GM12891 (cell line): ENCODE measurements at places on chromosomes 1 and 21.

- DNase-seq: no peak
These were observed 3.1 kb downstream of the CHD1L start for GRCh38 chr1:147245586-147246021.

GRCh38 chr1:3762151-3762872, 10.1 kb downstream of the CCDC27 start:
- no peak for DNase-seq

- DNase-seq: no peak
These were observed 19.1 kb downstream of the ILDR2 start for GRCh38 chr1:166956057-166956850.

DNA sequence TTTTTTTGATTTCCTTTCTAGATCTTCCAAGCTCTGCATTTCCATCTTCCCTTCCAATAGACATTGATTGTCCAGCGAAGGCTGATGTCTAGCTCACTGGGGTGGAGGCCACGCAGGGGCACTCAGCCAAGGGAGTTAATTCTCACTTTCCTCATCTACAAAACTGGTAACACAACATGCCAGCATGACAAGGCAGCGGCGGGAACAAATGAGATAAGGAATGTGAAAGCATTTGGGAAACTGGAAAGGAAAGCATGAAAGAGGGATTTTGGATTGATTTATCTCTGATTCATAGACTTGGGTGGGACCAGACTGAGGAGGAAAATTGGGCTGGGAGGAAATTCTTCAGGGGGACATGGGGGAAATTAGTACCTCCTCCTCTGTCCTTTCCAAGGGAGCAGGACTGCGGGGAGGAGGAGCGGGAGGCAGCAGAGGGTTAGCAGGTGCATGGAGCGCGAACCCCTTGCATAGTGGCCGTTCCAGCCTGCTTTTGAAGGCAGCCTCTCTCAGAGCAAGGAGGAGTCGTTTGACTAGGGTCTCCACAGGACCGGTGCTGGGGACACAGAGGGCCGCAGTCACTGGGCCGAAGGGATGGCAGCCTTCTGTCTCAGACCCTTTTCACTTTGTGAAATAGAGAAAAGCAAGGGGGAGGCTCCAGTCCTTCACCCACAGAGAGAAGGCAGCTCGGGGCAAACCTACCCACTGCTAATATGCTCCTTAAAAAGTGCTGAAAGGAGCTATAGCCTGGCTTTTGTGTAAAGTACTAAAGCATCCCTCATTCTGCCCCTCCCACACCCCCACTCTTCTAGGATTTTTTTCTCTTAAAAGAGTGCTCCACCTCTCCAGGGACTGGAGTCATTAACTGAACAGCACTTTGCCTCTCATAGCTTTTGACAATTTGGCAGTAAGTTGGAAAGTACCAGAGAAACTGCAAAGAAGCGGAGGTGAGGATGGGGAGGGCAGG, 89.2 kb downstream of the PLXNA2 start:
- no peak for DNase-seq

GRCh38 chr1:34406377-34406776, 229.7 kb downstream of the C1orf94 start:
- DNase-seq: no peak

- DNase-seq: no peak
These were observed 429.6 kb downstream of the HLX start for GRCh38 chr1:221308534-221309511.

DNA sequence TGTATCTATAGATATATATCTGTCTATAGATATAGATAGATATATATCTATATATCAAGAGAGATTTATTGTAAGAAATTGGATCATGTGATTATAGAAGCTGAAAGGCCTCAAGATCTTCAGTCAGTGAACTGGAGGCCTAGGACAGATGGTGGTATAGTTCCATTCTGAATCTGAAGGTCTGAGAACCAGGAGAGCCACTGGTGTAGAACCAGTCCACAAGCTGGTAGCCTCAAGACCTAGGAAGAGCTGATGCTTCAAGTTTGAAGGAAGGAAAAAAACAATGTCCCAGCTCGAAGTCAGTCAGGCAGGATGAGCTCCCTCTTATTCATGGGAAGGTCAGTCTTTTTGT, 213.2 kb upstream of the JUN start:
- no peak for DNase-seq

- no peak for DNase-seq
These were observed 33.3 kb upstream of the PIGC start for GRCh38 chr1:172477216-172477615.

DNA sequence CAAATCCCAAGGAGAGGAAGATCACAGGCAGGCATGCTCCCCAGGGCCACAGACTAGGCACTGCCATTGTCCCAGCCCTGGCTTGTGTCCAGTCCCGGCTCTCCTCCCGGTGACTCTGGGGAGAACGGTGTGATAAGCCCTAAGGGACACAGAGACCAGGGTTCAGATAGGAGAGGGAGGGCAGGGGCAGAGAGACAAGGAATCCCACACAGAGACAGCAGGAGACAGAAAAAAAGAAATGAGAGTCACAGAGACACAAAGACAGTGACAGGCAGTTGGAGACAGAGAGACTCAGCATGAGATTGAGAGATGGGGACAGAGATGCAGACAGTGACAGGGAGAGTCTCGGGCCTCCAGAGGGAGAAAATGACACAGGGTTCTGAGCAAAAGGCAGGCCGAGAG, 361 bp downstream of the INSRR start:
- DNase-seq: no peak

GRCh38 chr1:43348343-43348808, 10.4 kb upstream of the CDC20 start:
- no peak for DNase-seq

- no peak for DNase-seq
These were observed 17.9 kb upstream of the CENPF start for GRCh38 chr1:214584805-214585766.

GRCh38 chr1:210669951-210670350, 341.2 kb downstream of the HHAT start:
- no peak for DNase-seq

- no peak for DNase-seq
These were observed at the start of gene NKAIN1 for GRCh38 chr1:31239653-31240241. TSS of gene NKAIN1 (minus strand) at chr1:31239887. CDS start at chr1:31239547, 340 bp downstream.

DNA sequence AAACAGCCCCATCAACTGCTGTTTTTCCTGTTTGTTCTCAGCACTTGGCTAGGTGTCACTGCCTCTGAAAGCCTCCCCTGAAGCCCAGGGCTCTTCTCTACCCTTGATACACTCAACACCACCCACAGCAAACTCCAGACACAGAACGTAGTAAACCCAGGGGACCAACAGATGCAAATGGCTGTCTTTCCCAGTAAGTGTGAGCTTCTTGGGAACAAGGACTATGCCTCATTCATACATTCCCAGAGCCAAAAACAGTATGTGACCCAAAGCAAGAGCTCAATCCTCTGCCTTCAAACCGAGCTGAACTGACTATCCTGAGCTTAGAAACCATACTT, 4.4 kb downstream of the LBR start:
- DNase-seq: no peak

GRCh38 chr21:39669976-39670661, 57.4 kb downstream of the B3GALT5 start:
- no peak for DNase-seq

DNA sequence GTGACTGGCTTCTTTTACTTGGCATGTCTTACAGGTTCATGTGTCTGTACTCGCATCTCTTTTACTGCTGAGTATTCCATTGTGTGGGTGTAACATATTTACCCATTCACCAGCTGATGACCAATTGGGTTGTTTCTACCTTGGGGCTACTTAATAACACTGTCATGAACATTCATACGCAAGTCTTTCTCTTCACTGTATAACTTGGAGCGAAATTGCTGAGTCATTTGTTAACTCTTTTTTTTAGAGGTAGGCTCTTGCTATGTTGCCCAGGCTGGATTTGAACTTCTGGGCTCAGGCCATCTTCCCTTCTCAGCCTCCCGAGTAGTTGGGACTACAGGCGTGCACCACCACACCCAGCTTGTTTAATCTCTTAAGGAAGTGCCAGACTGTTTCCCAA, 6.5 kb downstream of the PYCR2 start:
- no peak for DNase-seq

- no peak for DNase-seq
These were observed 44.2 kb downstream of the MTF2 start for GRCh38 chr1:93123201-93123783.

DNA sequence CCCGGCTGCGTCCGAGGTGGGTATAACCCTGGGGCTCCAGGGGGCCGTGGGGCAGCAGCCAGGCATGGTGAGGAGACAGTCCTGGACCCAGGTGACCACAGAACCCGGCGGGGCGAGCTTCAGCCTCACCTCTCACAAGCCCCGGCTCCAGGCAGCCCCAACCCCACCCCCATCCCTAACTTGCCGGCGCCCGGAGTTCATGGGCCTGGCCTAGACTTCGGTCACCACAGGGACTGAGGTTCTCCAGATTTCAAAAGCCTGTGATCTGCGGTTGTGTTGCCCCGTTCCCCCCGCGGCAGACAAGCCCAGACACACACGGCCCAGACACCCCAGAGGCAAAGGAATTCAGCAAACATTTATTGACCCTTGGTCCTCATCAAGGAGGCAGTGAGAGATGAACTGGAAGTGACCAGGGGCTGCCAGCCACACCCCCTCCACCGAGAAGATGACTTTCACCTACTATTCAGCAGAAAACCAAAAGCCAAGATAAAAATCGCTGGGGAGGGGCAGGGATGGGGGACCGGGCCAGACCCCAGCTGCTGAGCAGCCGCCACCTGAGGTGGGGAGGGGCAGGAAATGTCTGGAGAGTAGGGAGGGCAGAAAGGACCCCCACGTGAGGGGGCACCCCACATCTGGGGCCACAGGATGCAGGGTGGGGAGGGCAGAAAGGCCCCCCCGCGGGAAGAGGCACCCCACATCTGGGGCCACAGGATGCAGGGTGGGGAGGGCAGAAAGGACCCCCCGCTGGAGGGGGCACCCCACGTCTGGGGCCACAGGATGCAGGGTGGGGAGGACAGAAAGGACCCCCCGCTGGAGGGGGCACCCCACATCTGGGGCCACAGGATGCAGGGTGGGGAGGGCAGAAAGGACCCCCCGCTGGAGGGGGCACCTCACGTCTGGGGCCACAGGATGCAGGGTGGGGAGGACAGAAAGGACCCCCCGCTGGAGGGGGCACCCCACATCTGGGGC, 3.9 kb downstream of the HES4 start:
- DNase-seq: no peak

GRCh38 chr1:246773213-246773641, 49.0 kb downstream of the SCCPDH start:
- DNase-seq: no peak

DNA sequence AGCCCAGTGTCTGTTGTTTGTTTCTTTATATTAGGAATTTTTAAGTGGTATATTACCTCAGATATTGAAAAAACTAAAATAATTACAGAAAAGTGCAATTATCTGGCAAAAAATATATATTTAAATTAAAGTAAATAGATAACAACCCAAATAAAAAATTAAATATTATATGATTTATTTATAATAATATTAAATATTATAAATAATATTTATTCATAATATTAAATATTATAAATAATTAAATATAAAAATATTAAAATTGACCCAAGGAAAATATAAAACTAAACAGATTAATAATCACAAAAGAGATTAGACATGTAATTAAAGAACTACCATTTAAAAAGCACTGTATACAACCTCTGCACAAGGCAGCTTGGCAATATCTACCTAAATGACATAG, 331.9 kb upstream of the POGK start:
- DNase-seq: no peak

- no peak for DNase-seq
These were observed 31.1 kb downstream of the GNAI3 start for GRCh38 chr1:109579491-109579890.

DNA sequence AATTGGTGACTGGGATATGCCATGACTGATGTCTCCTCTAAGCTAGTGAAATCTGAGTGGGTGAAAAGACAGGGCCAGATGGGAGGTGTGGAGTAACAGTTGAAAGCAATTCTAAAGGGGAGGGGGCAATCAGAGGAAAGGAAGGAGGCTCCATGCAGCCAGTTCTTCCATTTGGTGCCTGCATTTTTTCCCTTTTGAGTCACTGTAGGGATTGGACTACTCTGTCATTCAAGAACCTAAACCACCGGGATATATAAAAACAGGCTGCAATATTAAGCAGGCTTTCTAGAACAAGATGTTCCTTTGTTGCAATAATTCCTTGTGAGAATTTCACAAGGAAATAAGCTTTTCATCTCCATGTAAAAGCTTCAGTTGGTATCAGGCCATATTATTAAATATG, 18.3 kb downstream of the CLIC6 start:
- no peak for DNase-seq

- no peak for DNase-seq
These were observed 598.2 kb downstream of the LMO4 start for GRCh38 chr1:87926921-87927320.

DNA sequence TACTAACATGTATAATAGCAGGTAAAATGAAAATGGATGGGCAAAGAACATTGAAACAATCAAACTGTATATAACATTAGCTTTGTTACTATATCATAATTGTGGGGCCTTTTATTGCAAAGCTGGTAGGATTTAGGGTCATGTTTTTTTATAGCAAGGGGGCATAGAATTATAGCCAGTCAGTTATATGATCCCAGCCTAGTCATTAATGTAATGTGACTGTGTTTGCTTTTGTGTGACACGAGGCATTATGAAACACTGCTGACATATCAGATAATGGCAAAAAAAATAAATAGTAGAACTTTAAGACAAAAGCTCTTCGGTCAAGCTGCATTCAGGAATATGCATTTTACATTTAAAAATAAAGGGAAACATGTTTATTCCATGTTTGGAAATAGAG, 81.3 kb upstream of the ZNF281 start:
- no peak for DNase-seq

GRCh38 chr1:205650241-205650640, 18.4 kb upstream of the ELK4 start:
- no peak for DNase-seq
